ENCODE measurements at places on chromosomes 2 and 18.

DNA sequence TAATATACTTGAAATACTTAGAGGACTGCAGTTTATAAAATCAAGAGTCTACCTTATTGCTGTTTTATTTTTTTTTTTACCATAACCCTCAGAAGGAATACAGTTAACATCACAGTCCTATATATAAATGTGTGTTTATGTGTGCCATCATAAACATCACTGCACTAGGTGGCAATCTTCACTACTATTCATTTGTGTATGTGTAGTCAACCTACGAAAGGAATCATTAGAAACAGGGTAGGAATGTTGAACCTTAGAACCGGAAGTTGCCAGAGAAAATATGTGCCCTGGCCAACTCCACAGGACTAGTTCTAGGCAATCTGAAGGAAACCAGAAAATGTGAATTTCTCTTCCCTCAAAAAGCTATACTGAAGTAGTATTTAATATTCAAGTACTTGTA is 3.4 kb downstream of the GEN1 start:
- DNase-seq = peak; percentile 65

- no peak for DNase-seq
Measured at GRCh38 chr18:50249576-50249975, 16.7 kb downstream of the CFAP53 start.

DNA sequence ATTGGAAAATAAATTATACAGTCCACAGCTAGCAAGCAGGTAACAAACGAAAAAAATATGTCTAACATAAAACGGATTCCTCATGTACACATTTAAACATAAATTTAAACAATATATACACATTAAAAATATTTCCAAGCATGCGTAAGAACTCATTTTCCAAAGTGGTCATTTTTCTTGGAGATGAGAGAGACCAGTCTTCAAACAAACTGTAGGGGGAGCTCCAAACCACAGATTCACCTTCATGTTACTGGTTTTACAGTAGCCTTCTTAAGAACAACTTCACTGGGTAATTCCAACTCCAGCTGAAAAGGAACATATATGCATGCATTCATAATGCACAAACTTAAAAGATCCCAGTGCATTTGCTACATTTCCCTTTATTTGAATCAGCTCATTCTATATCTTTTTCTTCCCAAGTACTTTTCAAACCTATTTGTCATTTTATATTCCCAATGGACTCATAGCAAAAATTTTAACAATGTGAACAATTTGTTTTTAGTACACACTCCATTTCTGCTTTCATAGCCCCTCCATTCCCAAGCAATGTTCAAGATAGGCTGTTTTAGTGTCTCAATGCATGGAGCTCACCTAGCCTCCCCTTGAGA is 4.7 kb upstream of the STAMBP start:
- peak; percentile 75 for DNase-seq

DNA sequence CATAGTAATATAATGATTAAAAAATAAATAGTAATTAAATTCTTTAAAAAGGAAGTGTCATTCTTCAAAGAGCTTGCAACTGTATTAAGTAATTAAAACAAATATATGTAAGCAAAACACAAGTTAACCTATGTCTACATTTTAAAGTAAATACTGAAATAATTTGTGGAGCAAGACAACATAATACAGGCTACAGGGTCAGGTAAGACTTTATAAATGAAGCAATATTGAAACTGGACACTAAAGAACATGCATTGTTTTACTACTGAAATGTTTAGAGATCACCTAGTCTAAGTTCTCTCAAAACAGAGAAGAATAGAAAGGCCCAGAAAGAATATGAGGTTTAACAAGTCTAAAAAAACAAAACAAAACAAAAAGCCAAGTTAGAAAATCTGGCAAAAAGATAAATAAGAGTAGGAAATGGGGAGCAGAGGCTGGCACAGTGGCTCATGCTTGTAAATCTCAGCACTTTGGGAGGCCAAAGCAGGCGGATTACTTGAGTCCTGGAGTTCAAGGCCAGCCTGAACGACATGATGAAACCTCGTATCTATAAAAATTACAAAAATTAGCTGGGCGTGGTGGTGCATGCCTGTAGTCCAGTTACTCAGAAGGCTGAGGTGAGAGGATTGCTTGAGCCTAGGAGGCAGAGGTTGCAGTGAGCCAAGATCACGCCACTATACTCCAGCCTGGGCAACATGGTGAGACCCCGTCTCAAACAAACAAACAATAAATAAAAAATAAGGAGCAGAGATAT is 34.4 kb downstream of the VPS54 start:
- no peak for DNase-seq

DNA sequence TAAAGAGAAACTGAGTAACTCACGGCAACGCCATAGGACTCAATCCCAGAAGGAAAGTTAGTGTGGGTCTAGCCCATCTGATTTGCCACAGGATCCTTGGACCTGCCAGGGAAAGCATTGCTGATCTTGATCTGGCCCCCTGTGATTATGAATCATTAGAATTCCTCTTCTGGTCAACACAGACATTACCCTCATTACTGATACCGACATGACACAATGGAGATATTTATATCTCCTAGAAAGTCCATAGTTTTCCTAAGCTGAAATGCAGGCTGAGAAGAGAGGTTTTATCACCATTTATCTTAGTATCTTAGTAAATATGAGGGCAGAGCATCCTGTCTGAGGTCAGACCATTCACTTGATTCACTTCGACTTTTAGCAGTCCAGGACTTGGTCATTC is 75.5 kb upstream of the CCDC68 start:
- DNase-seq = peak; percentile 35

DNA sequence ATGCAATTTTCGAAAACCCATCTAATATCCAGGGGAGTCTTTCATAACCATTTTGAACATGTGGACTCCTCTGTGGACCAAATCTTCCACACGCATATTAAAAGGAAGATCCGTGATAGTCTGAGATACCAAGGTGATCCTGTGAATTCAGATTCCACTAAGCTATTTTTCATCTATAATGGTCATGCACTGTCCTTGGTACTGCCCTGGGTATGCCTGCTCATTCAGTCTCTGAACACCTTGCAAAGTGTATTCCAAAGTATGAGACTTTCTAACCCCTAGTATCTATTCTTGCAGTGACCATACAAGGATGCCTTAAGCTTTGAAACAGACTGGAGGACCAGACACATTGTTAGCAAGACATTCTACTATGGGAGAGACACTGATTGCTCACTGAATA is 217.6 kb upstream of the CCDC150 start:
- DNase-seq = no peak

DNA sequence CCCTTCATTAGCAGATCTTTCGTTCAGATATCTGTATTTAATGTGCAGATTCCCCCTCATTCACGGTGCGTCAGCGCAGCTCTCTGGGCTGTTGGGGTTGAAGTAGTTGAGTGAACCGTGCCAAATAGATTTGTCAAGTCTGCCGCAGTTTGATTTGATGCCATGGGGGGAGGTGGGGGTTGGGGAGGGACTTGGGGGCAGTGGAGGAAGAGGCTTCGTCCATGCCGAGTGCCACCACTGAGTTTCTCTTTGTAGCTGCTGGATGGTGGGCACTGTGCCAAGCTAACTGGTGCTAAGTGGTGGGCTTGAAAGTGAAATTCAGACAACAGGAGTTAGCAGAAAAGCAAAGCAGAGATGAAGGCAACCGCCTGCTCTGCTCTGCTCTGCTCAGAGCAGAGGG is 47.9 kb downstream of the NRP2 start:
- DNase-seq = no peak

DNA sequence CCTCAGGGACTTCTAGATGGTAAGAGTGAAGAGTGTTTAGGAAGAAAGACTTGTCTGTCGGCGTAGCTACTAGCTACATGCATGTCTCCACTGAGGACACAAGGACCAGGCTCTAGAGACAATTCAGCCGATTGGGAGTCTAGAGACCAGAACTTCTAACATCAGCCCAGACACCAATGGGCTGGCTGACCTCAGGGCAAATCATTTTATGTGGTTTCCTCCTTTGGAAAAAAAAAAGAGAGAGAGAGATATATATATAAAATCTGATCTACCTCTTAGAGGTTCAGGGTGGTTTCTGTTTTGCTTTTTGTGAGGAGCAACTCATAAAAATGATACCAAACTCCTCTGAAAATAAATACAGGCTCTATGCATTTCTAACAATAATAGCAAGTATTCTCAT is 212.8 kb downstream of the BCL2 start:
- no peak for DNase-seq

- no peak for DNase-seq
Measured at GRCh38 chr2:96408616-96409015, 73.0 kb downstream of the NCAPH start.

- DNase-seq = no peak
Measured at GRCh38 chr2:187875261-187876141, 321.3 kb upstream of the TFPI start.

GRCh38 chr2:38900726-38901125 is 11.1 kb downstream of the ARHGEF33 start:
- no peak for DNase-seq

DNA sequence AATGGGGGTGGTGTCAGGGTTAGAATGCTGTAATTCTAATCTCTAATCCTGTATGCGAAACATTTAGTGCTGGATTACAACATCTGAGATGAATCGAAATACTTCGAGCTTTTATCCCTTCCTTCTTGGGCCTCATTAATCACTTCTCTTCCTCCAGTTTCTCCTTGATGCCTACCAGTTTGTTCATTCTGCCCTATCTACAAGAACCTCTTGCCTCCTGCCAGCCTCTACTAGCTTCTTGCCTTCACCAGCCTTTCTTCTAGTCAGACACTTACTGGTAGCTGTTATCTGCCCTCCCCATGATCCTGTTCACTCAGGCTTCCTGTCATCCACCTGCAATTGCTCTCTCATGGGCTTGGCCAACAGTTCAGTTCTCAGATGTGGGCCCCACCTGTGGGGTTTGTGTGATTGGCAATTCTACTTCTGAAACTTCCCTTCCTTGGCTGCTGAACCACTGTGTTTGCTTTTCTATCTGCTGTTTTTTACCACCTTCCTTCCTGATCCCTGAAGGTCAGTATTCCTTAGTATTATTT is 15.4 kb upstream of the FARP2 start:
- no peak for DNase-seq

DNA sequence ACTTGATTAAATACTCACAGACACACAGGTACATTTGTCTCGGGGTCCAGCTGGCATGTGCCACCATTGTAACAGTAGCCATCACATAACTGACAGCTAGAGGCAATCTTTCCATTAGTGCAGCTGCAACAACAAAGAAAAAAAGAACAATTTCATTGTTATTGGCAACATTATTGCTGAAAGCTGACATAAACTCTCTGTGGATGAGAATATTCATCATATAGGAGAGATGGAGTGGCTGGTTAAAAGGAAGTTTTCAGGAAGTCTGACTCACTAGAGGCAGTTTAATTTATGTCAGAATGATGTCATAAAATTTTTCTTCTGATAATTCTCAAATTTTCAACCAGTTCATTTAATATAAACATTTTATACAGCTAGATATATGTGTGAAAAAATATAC is 1490.0 kb upstream of the NXPH2 start:
- no peak for DNase-seq

DNA sequence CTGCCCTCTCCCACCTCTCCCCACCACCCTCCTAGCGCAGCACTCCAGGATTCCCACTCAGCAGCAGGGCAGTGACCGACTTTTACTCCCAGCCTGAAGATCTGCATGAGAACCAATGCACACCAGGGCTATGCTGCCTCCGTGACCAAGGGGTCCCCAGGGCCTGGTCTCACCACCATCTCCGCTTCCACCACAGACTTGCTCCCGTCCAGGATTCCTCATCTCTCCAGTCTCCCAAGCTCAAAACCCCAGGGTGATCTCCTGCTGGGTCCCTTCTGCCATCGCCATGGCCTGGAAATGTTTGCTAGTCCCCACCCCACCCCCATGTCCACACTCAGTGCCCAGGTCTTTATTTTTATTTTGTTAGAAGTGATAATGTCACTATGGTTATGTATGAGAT is 2.1 kb upstream of the CIDEA start:
- DNase-seq = no peak

DNA sequence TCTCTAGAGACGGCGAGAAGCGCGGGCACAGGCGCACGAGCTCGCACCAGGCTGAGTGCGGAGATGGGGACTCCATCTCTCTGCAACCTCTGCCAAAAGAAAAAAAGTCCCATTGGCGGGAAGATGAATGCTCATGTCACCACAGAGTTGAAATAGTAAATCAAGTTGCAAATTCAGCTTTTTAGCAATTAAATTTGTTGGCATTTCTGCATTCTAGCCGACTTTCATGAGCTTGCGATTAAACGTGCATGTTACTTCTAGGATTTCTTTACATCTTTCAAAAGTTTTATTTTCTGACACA is 588 bp downstream of the CHAC2 start:
- DNase-seq = peak; percentile 59

- DNase-seq = peak; percentile 24
Measured at GRCh38 chr18:50715919-50716318, 103.9 kb downstream of the MRO start.

GRCh38 chr2:133821107-133821760 is 253.0 kb upstream of the NCKAP5 start:
- DNase-seq = peak; percentile 77

GRCh38 chr2:78992451-78992806 is 33.1 kb upstream of the REG3G start:
- no peak for DNase-seq

GRCh38 chr2:77522888-77523287 is 712 bp upstream of the LRRTM4 start:
- DNase-seq = no peak

GRCh38 chr2:200354833-200355751 is 48.6 kb downstream of the SPATS2L start:
- DNase-seq = no peak

DNA sequence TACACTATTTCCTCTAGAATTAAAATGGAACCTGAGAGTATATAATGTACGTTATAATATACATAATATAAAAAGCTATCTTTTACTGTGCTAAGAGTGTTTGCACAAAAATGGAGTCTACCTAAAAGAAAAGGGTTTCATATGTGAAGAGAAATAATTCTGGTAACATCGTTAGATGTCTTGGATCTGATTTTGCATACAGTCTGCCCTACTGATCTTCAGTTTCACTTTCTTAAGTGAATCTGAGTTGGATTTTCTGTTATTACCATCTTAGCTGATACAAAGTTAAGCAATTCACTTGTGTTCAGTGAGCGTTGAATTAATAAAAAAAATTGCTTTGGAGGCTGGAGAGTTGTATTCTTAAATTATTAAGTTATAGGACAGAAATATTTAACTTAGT is 502.1 kb upstream of the TMEFF2 start:
- DNase-seq = no peak

DNA sequence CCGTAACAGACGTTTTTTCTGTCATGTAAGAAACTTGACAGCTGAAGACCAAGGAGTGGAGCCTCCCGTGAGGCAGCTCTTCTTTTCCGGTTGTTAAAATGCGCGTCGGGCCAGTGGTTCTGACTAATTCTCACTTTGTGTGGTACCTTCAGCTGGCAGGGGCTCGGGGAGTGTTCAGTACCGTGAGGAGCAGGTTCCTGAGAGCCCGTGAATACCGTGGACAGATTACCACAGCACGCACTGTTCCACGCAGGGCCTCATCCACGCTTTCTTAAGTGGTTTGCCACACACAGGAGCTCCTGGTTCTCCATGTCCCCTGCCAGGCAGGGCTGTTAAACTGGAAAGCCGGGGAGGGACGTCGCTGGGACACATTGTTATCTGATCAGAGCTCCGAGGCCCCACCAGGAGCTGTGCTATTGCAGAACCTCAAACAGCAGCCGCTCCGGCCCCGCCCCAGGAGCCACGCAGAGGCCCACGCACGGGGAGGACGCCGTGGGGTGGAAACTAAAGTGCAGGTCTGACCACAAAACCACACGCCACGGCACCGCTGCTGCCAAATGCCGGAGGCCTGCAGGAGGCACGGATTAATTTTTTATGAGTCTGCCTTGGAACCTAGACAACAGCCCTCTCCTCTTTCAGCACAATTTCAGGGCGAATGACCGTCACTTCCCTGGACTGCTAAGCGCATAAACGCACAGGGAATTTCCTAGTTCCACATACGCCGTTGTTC is 43.3 kb downstream of the NFATC1 start:
- DNase-seq = peak; percentile 9

- DNase-seq = peak; percentile 11
Measured at GRCh38 chr2:237791977-237792727, 6.4 kb upstream of the RBM44 start.
